ENCODE measurements at places on chromosomes 1 and 21.

- DNase-seq = no peak
Observed at GRCh38 chr1:41983451-41983850, 64.7 kb upstream of the HIVEP3 start.

GRCh38 chr21:27201197-27201596 lies 234.3 kb upstream of the ADAMTS5 start:
- DNase-seq = no peak

GRCh38 chr1:118143831-118144230 lies 41.2 kb downstream of the SPAG17 start:
- DNase-seq = no peak

GRCh38 chr21:37367703-37368540 lies 1.3 kb downstream of the DYRK1A start:
- no peak for DNase-seq

- no peak for DNase-seq
Observed at GRCh38 chr1:165551469-165551868, 7.7 kb downstream of the LRRC52 start.

DNA sequence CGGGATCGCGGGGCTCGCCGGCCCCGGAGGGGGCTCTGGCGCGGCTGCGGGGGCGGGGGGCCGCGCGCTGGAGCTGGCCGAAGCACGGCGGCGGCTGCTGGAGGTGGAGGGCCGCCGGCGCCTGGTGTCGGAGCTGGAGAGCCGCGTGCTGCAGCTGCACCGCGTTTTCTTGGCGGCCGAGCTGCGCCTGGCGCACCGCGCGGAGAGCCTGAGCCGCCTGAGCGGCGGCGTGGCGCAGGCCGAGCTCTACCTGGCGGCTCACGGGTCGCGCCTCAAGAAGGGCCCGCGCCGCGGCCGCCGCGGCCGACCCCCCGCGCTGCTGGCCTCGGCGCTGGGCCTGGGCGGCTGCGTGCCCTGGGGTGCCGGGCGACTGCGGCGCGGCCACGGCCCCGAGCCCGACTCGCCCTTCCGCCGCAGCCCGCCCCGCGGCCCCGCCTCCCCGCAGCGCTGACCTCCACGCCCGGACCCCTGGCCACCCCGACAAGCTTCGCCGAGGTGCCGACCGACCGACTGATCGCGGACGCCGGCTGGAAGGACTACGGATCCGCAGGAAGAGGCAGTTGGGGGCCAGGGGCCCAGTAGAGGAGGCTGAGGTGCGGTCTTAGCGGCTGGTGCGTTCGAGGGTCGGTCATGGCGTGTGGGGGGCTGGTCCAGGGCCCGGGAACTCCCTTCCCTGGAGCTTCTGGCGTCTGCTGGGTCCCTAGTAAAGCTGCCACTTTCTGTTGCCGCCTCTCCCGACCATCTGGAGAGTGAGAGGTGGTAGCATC lies 711 bp downstream of the TRNP1 start:
- DNase-seq = no peak

GRCh38 chr21:40507978-40508377 lies 339.0 kb downstream of the DSCAM start:
- no peak for DNase-seq

Measured in SHP77 treated with DMSO at 0.1 percent for 48 hours (cell line).